ENCODE measurements at places on chromosomes 12 and 14. TPM values are rescaled to one million over a fixed set of nuclear protein-coding genes. Genes with fewer than 3 reads are reported as not detected.
A peak's percentile ranks its signal among the peaks of the same experiment; 100 is the strongest.

- peaks cover 19% of the 10 kb centered on the region for H3K27me3 ChIP-seq
- no peaks in the 10 kb centered on the region for H3K36me3 ChIP-seq
- H3K4me3 ChIP-seq, result peak overlapping the region; percentile 95
- H3K4me1 ChIP-seq, result peaks cover 21% of the 10 kb centered on the region
These were observed 441 bp downstream of the PDE3A start for GRCh38 chr12:20368651-20369304.

- peaks cover 9% of the 10 kb centered on the region for H3K36me3 ChIP-seq
- peak; percentile 36 for DNase-seq
- H3K27ac ChIP-seq, result no peak overlapping the region
- 0 out of 2 replicates have a peak, but pooled peaks cover 3% of the 10 kb centered on the region for H3K4me1 ChIP-seq
These were observed 58.9 kb downstream of the DHRS2 start for GRCh38 chr14:23694949-23695663.

KRT2 gene
- total RNA-seq, result not detected

PLBD2 gene
- 35.6 TPM for total RNA-seq

DNA sequence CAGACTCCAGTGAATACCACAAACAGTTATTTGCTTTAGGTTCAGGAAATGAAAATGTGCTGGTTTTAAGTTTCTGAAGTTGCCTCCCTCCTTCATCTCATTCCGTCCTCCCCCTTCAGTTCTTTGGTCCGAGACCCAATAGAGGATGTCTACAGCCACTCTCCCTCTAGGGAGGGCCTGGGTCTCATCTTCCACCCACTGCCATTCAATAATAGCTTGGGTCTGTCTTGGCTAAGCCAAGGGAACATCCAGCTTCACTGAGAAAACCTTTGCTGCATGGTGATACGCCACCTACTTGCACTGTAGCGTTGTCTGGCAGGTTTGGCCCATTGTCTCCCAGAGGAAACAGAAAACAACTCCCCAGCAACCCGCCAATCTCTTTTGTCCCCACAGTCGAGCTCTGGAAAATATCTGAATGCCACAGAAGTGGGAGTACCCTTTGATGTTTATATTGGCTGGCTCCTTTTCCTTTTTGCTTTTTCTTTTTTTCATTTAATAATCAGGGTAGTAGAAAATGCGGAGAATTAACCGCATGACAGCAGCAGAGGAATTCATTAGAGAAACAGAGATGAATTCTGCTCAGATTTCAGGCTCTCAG lies 380.1 kb downstream of the RAD51B start:
- H3K27me3 ChIP-seq, result no peaks in the 10 kb centered on the region
- H3K27ac ChIP-seq, result peak overlapping the region; percentile 92
- H3K4me3 ChIP-seq, result no peak overlapping the region
- no peaks in the 10 kb centered on the region for H3K36me3 ChIP-seq
- peaks cover 45% of the 10 kb centered on the region for H3K4me1 ChIP-seq

- H3K27ac ChIP-seq, result no peak within 1 kb of the TSS
- H3K36me3 ChIP-seq, result no peaks in the 10 kb centered on the region
- no peak for DNase-seq
- H3K4me3 ChIP-seq, result no peak within 1 kb of the TSS
These were observed at the start of gene KRT83 for GRCh38 chr12:52320784-52321400. KRT83 (minus strand) TSS chr12:52321398; CDS start chr12:52321335, 63 bp downstream.

DNA sequence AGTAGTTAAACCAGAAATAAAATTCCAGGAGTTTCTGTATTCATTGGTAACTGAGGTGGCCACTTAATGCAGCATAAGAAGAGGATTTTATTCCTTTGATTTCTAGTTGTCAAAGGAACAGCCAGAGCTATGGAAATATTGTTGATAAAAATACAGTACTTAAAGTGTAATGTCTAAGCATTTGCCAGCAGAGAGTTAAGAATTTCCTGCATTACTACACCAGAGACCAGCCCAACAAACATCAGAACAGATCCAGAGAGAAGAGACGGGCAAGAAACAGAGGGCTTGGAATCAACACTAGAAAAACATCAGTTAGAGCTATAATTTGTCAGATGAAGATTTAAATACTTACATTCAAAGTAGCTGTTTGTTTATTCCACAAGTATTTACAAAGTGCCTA lies 77.9 kb downstream of the ST8SIA1 start:
- no peak for DNase-seq
- H3K4me1 ChIP-seq, result no peaks in the 10 kb centered on the region
- no peak overlapping the region for H3K4me3 ChIP-seq
- no peaks in the 10 kb centered on the region for H3K36me3 ChIP-seq
- no peaks in the 10 kb centered on the region for H3K27me3 ChIP-seq

ALG10 gene
- 12.9 TPM for total RNA-seq

CMA1 gene
- not detected for total RNA-seq

- H3K27me3 ChIP-seq, result no peaks in the 10 kb centered on the region
- no peak for DNase-seq
- H3K4me3 ChIP-seq, result no peak overlapping the region
- H3K27ac ChIP-seq, result peak overlapping the region; percentile 14
These were observed 10.8 kb downstream of the BMAL2 start for GRCh38 chr12:27343255-27344000.

GRCh38 chr12:132194556-132194955 lies 50.3 kb downstream of the NOC4L start:
- H3K4me3 ChIP-seq, result no peak overlapping the region
- H3K4me1 ChIP-seq, result no peaks in the 10 kb centered on the region
- H3K27ac ChIP-seq, result no peak overlapping the region
- DNase-seq, result no peak
- peaks cover 53% of the 10 kb centered on the region for H3K27me3 ChIP-seq
